ENCODE measurements at places on chromosomes 2 and 18. TPM values are rescaled to one million over a fixed set of nuclear protein-coding genes. Genes with fewer than 3 reads are reported as not detected.

DNA sequence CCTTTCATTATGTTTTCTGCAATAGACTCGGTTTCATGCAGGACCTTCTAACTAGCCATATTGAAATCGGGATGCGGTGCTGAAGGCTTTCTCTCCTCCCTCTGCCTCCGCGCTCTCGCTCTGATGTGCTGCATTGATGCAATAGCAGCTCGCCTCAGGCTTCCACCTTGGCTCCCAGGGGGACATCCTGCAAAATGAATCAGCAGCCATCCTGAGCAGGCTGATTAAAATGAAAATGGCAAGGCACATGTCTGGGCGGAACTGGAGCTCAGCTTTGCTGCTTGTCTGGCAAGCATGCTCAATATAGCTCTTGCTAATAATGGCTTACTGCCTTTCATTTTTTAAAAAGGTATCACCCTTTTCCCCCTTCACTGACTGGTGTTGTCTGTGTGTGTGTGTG is 806 bp upstream of the MYT1L start:
- DNase-seq = peak; percentile 65

DNA sequence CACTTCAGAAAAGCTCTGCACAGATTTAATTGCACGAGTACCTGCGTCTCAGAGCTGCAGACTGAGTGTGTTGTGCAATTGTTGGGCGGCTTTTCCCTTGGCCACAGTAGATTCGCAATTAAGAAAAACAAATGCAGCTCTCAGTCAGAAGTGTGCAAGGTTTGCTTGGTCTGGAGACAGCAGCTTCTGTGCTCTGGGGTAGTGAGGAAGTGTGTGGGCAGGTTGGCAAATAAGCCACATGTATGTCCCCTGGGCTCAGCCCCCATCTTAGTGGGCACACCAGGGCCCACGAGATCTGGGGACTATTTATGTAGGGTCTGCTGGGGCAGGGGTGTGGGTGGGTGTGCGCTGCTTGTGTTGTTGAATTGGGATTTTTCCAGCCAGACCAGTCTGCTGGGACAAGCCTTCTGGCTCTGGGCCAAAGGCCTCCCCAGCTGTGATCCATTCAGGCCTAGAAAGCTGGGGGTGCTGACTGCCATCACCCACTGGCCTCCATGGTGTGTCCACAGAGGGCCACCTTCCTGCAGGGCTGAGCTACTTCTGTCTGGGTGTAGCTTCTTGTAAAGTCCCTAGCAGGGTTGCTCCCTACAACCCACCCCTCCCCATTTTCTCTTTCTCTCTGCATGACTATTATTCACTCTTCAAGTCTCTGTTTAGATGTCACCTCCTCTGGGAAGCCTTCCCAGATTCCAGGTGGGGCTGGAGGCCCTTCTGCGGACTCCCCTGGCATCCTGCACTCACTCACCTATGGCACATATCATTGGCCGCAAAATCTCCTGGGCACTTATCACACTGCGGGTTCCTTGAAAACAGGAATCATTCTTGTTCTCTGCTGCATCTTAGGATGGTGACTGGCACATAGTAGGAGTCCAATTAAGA is 67.8 kb downstream of the ODC1 start:
- DNase-seq = no peak

DNA sequence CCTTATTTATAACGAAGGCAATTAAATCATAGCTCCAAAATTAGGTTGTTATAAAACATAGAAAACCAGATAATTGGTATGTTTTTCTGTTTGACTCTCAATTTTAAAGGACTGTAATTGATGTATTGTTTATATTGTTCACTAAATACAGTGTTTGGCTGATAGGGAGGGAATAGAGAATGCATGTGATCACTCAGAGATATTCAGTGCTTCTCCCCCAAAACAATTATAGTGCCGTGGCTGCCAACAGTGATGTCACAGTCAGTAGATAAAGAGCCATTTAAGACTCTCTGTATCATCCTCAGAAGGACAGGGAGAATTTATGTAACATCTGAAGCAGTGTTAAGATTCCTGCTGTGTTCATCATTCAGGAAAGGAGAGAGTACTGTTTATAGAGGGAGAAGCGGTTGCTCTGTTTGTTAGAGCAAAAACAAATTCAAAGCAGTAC is 69.6 kb downstream of the PHLPP1 start:
- DNase-seq = no peak

DNA sequence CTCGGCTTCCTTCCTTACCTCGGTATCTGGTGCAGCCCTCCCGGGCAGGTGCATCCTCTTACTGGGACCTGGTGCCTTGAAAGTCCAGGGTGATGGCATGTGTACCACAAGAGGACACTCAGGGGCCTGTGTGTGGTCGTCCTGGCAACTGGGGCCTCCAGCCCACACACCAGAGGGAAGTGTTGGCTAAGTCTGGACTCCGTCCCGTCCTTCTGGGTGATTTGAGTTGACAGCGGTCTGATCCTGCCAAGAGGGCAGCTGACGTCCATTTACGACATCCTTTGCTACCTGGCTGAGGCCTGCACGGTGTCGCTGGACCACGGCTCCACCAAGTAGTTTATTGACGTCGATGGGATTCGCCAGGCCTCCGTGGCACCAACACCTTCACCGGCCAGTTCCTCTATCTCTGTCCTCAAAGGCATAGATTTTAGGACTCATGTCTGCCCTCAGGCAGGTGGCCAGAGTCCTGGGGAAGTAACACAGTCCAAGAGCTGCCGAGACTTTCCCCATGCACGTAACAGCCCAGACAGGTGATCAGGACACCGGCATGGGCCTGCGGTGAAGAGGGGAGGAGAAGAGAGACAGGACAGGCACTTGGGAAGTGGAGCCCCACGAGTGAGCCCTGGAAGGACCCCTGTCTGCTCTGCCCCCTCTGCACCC is 186.0 kb upstream of the HDAC4 start:
- DNase-seq = peak; percentile 7

GRCh38 chr18:37975446-37975845 is 409.8 kb upstream of the CELF4 start:
- DNase-seq = no peak

FOXD4L1 gene
- total RNA-seq = 0.09 TPM

TMEM17 gene
- 1.2 TPM for total RNA-seq

DSG2 gene
- 117 TPM for total RNA-seq

DNA sequence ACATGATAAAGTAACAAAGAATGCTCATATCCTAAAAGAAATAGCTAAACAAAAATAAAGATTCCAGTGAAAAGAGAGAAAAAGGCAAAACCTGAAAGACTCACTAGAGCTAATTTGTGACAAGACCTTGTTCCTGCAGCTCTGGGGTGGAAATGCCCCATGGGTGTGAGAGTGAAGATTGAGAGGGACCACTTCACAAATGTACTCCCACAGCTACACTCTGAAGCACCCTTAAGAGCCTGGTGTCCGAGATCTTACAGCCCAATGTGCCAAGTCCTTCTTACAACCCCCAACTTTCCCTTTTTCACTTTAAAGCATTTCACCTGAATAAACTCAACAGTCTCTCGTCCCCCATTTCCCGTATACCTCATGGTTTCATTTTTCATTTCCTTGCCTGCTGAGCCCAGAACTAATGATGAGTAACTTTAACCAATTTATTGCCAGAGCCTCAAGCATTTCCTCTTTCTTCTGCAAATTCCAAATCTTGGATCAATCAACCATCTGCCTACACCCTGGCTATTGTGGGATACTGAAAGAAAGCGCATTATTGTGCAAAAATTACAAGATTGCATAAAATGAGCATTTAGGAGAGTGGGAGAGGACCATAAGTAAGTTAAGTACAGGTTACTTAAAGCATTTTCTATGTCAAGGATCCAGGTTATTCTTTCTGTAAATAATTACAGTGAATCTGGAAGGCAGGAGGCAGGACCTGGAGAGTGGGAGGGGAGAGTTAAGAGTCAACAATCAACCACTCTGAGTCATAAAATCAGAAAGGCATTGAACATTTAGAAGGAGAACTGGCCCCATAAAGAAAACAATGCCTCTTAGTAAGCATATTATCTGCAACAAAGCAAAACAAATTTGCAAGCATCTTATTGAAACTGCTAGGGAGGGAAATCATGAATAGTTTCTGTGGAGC is 804.4 kb upstream of the CELF4 start:
- no peak for DNase-seq

DNA sequence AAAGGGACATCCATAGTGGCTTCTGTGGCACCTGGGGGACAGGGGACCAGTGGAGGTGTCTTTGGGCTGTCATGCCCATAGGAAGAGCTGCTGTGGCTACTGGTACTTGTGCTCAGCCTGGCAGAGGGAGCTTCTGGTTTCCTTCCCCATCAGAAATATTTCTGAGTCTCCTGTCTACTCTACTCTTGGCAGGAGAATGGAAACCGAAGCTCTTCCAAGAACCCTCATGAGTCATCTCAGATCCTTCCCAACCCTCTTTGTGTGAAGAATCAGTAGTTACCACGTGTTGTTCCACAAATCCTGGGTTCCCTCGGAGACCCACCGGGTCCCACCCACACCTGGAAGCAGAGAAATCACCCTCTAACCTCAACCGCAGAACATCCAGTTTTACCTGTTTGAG is 234.9 kb downstream of the FHOD3 start:
- no peak for DNase-seq

RNF152 gene
- total RNA-seq = 2.6 TPM

TRIM43 gene
- total RNA-seq = not detected

- no peak for DNase-seq
Measured at GRCh38 chr2:16871411-16871810, 205.8 kb upstream of the CYRIA start.

- DNase-seq = no peak
Measured at GRCh38 chr2:98334439-98335078, 11.7 kb upstream of the CNGA3 start.

- no peak for DNase-seq
Measured at GRCh38 chr2:190996947-190997346, 17.0 kb downstream of the STAT1 start.

- DNase-seq = no peak
Measured at GRCh38 chr18:44771956-44772917, 91.5 kb downstream of the SETBP1 start.

PFN4 gene
- not detected for total RNA-seq

RTKN gene
- total RNA-seq = 66.6 TPM
